ENCODE measurements at places on chromosomes 3 and 15.

DNA sequence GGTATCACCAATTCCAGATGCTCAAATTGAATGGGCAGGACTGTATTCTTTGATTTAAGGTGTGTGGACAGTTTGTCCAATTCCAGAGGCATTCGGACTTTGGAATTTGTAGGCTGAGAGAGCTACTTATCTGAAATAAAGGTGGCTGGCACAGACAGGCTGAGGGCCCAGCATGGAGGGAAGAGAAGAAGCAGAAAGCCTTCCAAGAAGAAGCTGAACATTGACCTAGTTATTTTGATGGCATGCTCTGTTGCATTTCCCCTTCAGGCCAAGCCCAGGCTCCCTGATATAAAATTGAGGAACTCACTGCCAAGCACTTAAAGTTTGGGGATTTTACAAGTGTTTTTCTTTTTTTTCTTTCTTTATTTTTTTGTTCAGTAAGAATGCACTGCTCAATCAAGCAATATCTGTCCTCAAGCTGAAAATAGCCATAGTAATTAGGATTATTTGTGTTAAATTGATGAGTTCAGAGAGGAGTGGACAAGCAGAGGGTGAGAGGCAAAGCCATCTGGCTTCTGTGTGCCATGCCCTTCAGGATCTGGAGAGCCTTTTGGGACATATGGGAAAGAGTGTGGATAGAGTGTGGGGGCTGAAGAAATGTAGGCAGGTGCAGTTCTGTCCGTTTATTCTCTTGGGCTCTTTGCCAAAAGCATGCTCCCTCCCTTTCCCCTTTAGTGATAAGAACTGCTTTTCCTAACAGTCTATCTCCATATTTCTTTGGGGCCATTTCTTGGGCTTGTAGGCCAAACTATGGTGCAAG, 148.9 kb downstream of the OXSM start:
- no peak for DNase-seq

- no peak for DNase-seq
These were observed 28.2 kb downstream of the FLNB start for GRCh38 chr3:58036293-58037032.

GRCh38 chr15:79431636-79432344, at the start of gene MINAR1:
Gene MINAR1 (plus strand): TSS chr15:79432336. CDS start chr15:79456148, 23,812 bp downstream.
- no peak for DNase-seq

GRCh38 chr3:189841473-189842205, 210.4 kb downstream of the TP63 start:
- no peak for DNase-seq

DNA sequence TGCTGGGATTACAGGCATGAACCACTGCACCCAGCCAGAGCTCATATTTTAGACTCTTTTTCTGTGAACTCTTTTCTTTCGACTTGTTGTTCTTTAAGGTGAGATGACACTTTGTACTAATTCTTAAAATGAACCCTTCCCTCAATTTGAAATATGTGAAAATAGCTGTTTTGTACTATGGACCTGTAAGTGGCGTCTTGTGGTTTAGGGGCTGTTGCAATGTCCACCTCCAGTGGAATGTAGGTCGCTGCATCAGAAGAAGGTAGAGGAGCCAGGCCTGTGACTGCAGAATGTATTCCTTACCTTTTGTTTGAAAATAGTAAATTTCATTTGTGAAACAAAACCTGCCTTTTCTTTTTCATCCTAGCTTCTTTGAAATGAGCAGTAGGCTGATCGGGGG, 38.9 kb downstream of the FNDC3B start:
- DNase-seq, result no peak

GRCh38 chr3:101081999-101082398, 88.8 kb upstream of the ABI3BP start:
- no peak for DNase-seq

DNA sequence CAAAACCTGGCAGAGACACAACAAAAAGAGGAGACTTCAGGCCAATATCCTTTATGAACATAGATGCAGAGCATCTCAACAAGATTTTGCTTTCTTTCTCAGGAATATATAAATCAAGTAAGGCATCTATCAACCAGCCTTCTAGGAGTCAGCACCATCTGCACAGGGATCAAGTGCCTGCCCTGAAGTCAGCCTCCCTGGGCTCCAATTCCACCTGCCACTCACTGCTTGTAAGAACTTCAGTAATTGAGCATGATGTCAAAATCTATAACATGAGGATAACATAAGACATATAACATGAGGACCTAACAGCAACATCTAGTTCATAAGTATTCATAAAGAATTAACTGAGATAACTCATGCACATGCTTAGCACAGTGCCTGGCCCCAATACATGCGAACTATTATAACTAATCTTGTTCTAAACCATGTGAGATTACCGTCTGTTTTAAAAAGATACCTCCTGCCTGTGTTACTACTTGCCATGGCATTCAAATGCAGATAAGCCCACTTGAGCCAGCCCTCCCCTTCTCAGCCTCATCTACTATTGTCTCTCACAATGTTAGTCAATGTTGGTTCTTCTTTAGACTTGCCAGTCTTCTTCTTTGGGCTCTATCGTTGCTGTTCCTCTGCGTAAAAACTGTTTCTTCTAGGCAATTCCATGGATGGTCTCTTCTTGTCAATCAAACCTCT, 91.6 kb downstream of the PLD1 start:
- no peak for DNase-seq

- no peak for DNase-seq
These were observed 252.3 kb upstream of the ARRDC4 start for GRCh38 chr15:97708252-97708651.

GRCh38 chr3:155958676-155959075, 88.2 kb downstream of the GMPS start:
- DNase-seq, result no peak

- DNase-seq, result no peak
These were observed 443.1 kb upstream of the THRB start for GRCh38 chr3:24937780-24938179.

GRCh38 chr15:40399370-40399769, 6.2 kb upstream of the IVD start:
- DNase-seq, result no peak

DNA sequence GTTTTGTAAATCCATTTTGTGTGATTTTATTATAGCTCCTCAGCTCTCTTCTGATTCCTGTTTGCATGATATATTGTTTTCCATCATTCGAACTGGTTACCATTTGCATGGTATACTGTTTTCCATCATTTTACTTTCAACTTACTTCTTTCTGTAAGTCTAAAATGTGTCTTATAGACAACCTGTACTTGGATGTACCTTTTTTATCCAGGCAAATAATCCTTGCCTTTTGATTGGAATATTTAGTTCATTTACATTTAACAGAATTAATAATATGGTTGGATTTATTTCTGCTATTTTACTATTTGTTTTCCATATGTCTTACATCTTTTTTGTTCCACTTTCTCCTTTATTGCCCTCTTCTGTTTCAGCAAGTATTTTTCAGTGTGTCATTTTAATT, 62.8 kb downstream of the CHD2 start:
- DNase-seq, result no peak

DNA sequence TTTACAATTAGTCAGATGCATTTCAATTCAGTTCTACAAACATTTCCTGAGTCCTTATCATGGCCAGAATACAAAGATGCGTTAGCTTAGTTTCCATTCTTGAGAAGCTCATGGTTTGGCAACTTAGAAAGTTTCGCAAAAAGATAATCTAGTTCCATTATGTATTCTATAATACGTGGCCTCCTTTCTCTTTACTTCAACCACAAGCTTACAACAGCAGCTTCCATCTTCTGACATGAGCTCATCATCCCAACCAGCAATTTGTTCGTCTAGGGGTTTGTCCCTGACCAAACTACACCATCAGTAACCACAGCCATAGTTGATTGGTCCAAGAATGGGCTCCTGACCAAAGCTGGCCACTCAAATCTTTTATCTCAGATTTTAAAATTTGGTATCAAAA, 267.6 kb upstream of the TBC1D5 start:
- DNase-seq, result no peak

GRCh38 chr3:196775938-196776337, 36.3 kb downstream of the PAK2 start:
- DNase-seq, result no peak

DNA sequence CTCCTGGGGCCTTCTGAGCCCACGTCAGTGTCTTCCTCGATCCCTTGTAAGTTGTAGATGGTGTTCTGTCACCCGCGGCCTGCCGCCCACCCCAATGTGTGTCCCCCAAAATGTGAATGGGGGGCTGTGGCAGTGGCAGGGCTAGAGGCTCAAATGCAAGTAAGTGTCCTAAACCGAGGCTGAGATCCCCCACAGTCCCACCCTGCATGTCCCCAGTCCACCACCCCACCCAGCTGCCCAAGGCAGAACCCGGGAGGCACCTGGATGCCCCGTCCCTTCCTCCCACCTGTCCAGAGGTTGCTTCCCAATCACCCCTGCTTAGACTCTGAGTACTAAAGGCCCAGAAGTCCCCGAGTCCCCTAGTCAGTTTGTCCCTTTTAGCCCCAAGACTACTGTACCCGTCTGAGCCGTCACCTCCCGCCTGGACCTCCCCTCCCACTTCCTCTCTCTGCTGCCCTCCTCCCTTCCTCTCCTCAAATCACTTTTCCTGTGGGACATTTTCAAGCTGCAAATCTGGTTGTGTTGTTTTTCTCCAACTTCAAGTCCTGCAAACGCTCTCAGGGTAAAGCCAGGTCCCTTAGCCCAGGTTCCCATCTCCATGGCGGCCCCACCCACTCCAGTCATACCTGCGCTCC, 11.8 kb upstream of the PLXND1 start:
- no peak for DNase-seq

DNA sequence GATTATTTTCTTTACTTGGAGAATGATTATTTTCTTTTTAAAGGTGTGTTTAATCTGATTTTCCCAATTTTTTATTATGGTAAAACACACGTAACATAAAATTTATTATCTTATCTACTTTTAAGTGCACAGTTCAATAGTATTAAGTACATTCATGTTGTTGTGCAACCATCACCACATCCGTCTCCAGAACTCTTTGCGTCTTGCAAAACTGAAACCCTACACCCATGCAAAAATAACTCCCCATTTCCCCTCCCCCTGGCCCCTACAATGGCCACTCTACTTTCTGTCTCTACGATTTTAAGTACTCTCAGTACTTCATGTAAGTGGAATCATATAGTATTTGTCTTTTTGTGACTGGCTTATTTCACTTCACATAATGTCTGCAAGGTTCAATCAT, 230.7 kb downstream of the SATB1 start:
- no peak for DNase-seq

DNA sequence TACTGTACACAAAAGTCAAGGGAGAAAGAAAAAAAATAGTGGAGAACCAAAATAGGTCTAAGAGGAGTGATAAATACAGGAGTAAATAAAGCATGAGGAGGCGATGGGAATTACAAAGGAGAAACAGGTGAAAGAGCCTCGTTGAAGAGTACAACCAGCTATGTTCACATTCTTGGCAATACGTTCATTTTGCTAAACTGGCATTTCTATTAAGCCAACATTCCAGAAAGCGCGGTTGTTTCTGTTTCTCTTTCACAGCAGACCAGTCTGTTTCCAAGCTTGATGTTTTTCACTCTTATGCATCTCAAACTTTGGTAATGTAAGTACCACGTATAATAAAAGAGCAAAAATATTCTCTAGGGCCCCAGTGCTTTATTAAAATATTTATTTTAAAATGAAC, 74.5 kb downstream of the NSUN3 start:
- DNase-seq, result no peak

- DNase-seq, result no peak
These were observed 172.7 kb downstream of the SYNPR start for GRCh38 chr3:63450634-63451363.

GRCh38 chr15:32029409-32029861, 880 bp upstream of the CHRNA7 start:
- DNase-seq, result no peak

DNA sequence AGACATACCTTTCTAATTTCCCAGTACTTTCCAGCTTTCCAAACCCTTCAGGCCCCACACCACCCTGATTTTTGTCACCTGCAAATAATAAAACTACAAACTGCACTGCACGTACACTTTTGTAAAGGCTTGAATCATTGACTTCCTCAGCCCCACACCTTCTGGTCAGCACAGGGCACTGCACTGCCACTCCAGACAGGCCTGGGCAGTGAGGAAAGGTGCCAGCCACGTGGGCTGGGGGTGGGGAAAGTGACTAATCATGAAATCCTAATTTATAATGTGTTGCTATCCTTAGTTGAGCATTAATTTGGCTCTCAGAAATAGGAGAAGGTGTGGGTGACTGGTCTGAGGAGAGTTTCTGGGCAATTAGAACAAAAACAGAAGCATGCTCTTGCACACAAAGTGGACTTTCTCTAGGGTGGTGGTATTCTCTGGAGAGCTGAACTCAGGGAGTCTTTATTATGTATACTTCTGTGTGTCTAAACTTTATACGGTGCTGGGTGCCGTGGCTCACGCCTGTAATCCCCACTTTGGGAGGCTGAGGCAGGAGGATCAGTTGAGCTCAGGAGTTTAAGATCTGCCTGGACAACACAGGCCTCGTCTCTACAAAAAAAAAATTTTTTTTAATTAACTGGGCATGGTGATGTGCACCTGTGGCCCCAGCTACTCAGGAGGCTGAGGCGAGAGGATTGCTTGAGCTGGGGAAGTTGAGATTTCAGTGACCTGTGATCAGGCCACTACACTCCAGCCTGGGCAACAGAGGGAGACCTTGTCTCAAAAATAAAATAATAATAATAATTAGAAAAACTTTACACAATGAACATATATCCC, 58.2 kb upstream of the FLNB start:
- no peak for DNase-seq

GRCh38 chr3:67637255-67637900, 17.0 kb downstream of the SUCLG2 start:
- no peak for DNase-seq

DNA sequence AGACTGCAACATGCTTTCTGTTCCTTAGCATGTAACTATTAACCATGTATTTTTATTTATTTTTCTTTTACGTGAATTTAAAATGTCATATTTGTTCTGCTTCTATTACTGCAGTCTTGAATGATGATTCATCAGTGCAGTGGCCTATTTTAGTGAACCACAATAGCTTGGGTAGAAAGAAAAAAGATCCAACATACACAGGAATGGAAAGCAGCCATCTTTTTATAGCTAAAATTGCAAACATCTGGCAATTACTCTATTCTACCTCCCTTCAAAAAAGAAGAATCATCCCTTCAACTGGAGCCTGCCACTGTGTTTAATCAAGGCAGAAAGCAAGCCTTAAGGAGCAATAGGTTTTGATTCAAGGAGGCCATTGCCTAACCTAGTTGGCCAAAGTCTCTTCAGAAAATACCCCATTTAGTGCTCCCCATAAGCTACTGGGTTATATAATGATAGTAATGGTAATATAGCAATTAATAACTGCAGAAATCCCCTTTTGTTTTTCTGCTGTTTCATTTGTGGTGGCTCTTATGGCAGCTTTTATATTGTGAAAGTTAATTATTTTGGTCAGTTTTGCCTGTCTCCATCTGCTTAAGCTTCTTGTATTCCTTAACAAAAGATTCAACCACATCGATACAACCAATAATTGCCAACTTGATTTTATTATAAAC, 267.3 kb downstream of the LPP start:
- DNase-seq, result no peak

All from activated CD4-positive, alpha-beta memory T cell treated with anti-CD3 and anti-CD28 coated beads for 36 hours (primary cell).